ENCODE measurements at places on chromosomes 5 and 9.

GRCh38 chr9:133163504-133164172 lies at the start of gene GBGT1:
GBGT1 (minus strand) TSS chr9:133163914; CDS start chr9:133162412, 1,502 bp downstream.
- DNase-seq: peak; percentile 36

DNA sequence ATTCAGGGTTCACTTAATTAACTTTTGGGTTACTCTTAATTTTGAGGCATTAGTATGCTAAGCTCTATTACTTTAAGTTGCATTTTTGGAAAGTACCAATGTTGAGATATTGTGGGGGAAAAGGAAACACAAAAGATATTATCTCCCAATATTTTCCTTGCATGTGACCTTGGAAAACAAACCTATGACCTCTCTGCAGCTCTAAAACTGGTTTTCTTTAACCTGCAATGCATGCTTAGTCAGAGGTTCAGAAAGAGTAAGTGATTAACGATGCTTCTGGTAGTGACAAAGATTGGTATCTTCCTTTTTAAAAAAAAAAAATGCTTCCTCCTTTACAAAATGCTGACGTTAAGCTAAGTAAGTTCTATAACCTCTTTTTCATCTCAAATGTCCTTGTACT lies 44.9 kb upstream of the CDH18 start:
- no peak for DNase-seq

GRCh38 chr5:77936365-77936693 lies 160.2 kb upstream of the TBCA start:
- no peak for DNase-seq

DNA sequence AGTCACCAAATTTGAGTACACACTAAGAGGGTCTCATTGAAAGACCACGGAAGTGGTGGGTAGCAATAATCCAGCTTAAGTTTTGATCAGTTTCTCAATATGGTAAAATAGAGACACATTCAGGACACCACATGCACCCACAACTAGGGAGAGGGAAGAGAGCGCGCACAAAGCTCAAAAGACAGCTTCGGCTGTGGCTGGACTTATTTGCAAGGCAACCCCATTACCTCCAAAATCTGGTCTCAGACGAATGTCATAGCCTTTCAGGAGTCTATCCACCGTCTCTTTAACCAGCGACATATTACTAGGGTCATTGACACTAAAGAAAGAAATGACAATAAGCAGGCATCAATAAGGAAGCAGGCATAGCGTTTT lies 443 bp downstream of the GABRB2 start:
- DNase-seq: no peak

GRCh38 chr5:116738615-116739261 lies 164.1 kb upstream of the SEMA6A start:
- DNase-seq: peak; percentile 11

GRCh38 chr9:86792136-86792535 lies 155.2 kb downstream of the GAS1 start:
- DNase-seq: peak; percentile 70

DNA sequence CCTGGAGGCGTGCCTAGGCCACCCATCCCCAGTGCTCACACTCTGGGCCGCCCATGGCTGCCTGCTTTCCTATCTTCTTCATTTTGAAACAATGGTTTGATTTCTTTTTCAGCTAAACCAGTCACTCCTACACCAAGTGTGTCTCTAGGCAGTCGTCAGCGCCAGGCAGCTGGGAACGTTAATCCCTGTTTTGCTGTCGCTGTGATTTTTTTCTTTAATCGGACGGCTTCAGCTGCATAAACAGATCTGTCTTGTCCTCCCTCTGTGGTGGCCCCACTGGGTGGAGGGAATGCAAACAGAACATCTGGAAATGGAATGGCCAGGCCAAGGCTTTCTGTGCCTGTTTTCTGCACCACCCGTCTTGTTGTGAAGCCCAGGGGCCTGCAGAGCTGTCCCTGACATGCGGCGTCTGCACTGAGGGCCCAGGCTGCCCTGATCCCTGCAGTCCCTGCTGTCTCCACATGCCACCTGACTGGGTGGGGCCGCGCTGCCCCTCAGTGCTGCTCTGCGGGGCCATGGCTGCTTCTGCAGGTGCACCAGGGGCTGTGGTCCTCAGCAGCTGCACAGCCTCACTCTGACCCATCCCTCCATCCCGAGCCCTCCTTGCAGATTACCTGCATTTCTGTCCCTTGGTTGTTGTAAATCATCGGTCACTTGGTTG lies 51.5 kb downstream of the WNK2 start:
- DNase-seq: no peak

DNA sequence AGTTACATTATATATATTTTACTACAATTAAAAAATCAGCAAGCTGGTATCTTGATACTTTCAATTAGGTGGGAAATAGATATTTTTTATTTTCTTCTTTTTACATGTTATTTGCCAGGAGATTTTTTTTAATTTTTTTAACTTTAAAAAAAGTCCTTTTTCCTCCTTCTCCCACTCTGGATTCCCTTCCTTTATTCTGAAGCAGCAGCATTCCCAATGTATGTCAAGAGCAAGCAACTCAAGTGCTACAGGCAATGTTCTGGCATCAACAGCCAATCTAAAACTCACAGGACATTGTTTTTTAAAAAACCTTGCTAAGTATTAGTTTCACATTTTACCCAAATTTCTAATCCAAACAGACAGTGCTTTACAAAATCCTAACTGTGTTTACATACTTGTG lies 41.4 kb downstream of the GOLPH3 start:
- DNase-seq: no peak

DNA sequence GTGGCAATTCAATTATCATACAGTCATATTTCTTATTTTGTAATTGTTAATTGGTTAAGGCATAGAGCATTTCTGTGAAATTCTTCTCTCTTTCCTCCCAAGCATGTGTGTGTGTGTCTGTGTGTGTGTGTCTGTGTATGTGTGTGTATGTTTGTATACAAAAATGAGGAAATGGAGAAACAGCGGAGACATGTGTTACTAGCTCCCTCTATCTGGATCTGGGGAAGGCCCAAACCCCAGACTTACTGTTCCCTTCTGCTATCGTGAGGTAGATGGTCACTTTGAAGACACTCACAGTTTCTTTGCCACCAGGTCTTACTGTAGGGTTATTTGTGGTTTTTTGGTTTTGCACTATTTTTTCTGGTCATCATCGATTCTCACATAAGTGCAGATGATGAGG lies 11.4 kb upstream of the C5orf63 start:
- DNase-seq: no peak

GRCh38 chr9:83920469-83920926 lies 734 bp downstream of the KIF27 start:
- peak; percentile 10 for DNase-seq

GRCh38 chr5:107469485-107470294 lies 201.0 kb downstream of the EFNA5 start:
- peak; percentile 87 for DNase-seq

DNA sequence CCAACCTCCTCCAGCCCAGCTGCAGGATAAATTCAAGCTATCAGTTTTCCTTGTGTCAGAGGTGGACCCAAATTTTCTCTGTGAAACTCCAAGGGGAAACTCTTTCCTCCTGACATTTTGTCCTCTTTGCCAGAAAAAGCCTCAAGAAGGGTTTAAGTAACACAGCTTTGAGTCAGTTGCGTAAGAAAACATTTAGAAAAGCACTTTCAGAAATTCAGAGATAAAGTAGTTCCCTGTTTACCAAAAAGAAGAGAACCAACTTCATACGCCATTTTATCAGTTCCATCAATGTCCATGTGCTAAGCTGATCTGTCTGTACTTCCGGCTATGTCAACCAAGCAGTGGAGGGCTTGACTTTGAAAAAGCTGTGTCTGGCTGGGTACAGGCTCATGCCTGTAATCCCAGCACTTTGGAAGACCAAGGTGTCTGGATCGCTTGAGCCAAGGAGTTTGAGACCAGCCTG lies 19.9 kb upstream of the SUSD1 start:
- no peak for DNase-seq

GRCh38 chr9:93950619-93951601 lies 4.2 kb downstream of the BARX1 start:
- no peak for DNase-seq

GRCh38 chr5:167678481-167678880 lies 613.0 kb upstream of the WWC1 start:
- DNase-seq: peak; percentile 70

GRCh38 chr9:128078504-128079434 lies 10.7 kb downstream of the SLC25A25 start:
- DNase-seq: peak; percentile 40

DNA sequence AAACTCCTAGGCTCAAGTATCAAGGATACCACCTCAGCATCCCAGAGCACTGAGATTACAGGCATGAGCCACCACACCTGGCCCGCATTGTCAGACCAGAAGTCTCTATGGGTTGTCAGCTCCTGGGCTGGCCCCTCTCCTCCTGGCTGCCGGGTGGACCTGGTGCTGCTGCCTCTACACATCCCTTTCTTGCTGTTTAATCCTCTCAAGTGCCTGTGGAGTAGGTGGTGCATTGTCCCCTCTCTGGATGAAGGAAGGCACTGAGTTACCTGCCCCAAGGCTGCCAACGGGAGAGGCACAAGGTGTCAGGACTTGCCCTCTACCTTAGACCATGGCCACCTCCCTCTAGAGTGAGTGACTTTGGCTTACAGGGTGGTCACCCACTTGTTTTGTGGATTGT lies 37.4 kb downstream of the PHF2 start:
- DNase-seq: no peak

GRCh38 chr9:15606643-15607472 lies 54.0 kb downstream of the CCDC171 start:
- DNase-seq: peak; percentile 43

GRCh38 chr5:174532455-174533453 lies 191.6 kb upstream of the MSX2 start:
- peak; percentile 95 for DNase-seq

- DNase-seq: peak; percentile 95
These were observed 38.2 kb upstream of the GRAMD2B start for GRCh38 chr5:126384985-126385384.

DNA sequence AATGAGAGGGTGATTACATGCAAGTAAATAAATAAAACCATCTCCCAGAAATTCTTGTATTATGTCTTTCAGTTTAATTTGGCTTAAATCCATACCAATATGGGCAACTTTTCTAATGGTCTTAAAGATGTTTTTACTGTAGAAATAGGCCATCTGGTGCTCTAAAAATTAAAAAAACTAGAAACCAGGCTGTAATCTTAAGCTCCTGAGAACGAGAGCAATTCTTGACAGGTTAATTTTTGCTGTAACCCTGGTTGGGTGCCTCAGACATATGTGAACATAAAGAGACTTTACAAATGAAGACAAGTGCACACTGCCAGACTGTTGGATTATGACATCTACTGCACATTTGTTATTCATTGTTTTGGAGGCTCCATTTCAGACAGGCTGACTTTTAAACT lies 246.8 kb upstream of the DAB2 start:
- no peak for DNase-seq

DNA sequence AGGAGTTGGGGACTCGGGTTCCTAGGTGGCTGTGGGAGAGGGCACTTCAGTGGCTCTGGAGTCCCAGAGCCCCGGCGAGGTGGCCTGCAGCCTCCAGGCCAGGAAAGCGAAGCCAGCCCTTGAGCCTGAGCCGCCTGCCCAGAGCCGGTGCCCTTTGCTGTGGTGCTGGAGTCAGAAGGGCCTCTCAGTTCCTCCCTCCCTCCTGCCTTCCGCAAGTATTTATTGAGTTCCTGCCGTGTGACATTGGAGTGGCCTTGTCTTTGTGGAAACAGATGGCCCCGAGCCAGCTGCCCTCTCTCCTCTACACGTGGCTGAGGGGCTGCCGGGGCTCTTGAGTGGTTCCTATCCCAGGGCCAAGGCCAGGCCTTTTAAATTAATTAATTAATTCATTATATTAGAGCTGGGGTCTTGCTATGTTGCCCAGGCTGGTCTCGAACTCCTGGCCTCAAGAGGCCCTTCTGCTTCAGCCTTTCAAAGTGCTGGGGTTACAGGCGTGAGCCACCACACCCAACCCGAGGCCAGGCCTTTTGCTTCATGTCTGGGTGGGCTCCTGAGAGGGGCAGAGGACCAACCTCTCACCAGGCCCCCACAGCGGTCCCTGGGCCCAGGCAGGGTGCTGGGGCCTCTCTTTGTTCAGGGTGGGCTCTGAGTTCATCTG lies 45.6 kb upstream of the IER5L start:
- no peak for DNase-seq

- DNase-seq: no peak
These were observed 244.2 kb upstream of the IRX2 start for GRCh38 chr5:2995667-2996066.

GRCh38 chr9:20331095-20331685 lies 291.1 kb downstream of the MLLT3 start:
- DNase-seq: no peak

- DNase-seq: peak; percentile 84
These were observed 18.0 kb upstream of the STARD4 start for GRCh38 chr5:111530298-111530740.

DNA sequence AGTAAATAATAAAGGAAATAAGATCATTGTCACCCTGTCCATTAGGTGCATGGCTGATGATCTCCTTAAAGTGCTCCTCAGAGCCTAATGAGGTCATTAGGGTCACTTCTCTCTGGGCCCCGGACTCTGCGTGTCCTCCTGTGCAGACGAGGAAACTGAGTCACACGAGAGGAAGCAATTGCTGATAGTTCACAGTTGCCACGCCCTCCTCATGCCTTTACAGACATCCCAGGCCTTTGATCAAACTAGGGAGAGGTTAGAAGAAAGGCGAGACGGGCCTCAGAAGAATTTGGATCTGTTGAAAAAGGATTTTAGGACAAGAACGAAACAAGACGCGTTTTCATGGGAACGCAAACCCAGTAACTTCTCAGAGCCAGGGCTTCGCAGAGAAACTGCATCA lies 32.0 kb upstream of the MSX2 start:
- no peak for DNase-seq

GRCh38 chr5:179530069-179530998 lies 20.0 kb upstream of the RUFY1 start:
- DNase-seq: peak; percentile 54

GRCh38 chr5:169164481-169164925 lies 136.4 kb downstream of the SLIT3 start:
- DNase-seq: peak; percentile 83

DNA sequence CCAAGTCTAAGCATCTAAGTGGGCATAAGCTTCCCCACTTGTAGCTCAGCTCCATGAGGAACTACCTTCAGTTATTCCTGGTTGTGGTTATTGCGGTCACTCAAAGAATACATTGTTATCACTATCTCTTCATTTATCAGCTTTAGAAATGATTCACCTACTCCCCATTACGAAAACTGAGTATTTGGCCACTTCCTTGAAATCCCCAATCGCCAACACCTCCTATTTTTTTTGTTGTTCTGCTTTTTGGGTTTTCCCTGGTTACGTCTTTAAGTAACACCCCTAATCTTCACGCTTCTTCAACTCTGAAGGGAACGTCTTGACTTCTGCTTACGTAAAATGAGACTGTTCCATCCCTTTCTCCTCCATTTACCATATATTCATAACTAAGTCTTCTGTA lies 20.7 kb downstream of the MAPK9 start:
- DNase-seq: no peak

GRCh38 chr9:26371236-26371635 lies 521.4 kb downstream of the CAAP1 start:
- no peak for DNase-seq

- peak; percentile 77 for DNase-seq
These were observed 26.8 kb upstream of the TNFAIP8 start for GRCh38 chr5:119328753-119329602.

DNA sequence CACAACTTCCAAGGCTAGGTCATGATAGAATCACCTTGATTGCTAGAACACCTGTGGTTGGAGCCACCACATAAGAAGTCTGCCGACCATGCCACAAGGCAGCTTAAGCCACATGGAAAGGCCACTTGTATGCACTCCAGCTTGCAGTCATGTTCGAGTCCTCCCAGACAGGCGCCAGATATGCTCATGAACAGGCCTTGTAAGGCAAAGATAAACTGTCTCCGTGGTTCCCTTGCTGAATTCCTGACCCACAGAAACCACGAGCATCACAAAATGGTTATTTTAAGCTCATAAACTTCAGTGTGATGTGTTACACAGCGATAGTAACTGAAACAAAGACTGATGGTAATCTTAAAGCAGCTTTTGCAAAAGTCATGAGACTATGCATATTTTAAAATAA lies 188.4 kb upstream of the DAPK1 start:
- peak; percentile 71 for DNase-seq

Data from fibroblast of skin of right biceps (primary cell).